SK-N-SH (cell line): ENCODE measurements at places on chromosomes 2 and 18. TPM values are rescaled to one million over a fixed set of nuclear protein-coding genes. Genes with fewer than 3 reads are reported as not detected.

GRCh38 chr2:236217926-236218325, 46.3 kb downstream of the ASB18 start:
- H3K36me3 ChIP-seq, result no peaks in the 10 kb centered on the region
- no peak overlapping the region for H3K27ac ChIP-seq
- H3K4me1 ChIP-seq, result no peaks in the 10 kb centered on the region
- H3K27me3 ChIP-seq, result no peaks in the 10 kb centered on the region

GRCh38 chr2:120224735-120225548, 1.7 kb upstream of the TMEM185B start:
- H3K36me3 ChIP-seq, result peaks cover 5% of the 10 kb centered on the region; the same call in 1 of the 2 replicates
- H3K27me3 ChIP-seq, result no peaks in the 10 kb centered on the region
- no peak overlapping the region for H3K27ac ChIP-seq
- DNase-seq, result no peak
- no peak overlapping the region for H3K4me3 ChIP-seq

- no peaks in the 10 kb centered on the region for H3K27me3 ChIP-seq
- H3K4me3 ChIP-seq, result no peak overlapping the region
Measured at GRCh38 chr18:67285583-67285982, 230.9 kb downstream of the DSEL start.

- no peak overlapping the region for H3K4me3 ChIP-seq
- no peak for DNase-seq
- no peaks in the 10 kb centered on the region for H3K4me1 ChIP-seq
- peaks cover 41% of the 10 kb centered on the region; the same call in 1 of the 2 replicates for H3K27me3 ChIP-seq
- no peaks in the 10 kb centered on the region for H3K36me3 ChIP-seq
- no peak overlapping the region for H3K27ac ChIP-seq
Measured at GRCh38 chr2:112927745-112928144, 16.8 kb downstream of the IL37 start.

DNA sequence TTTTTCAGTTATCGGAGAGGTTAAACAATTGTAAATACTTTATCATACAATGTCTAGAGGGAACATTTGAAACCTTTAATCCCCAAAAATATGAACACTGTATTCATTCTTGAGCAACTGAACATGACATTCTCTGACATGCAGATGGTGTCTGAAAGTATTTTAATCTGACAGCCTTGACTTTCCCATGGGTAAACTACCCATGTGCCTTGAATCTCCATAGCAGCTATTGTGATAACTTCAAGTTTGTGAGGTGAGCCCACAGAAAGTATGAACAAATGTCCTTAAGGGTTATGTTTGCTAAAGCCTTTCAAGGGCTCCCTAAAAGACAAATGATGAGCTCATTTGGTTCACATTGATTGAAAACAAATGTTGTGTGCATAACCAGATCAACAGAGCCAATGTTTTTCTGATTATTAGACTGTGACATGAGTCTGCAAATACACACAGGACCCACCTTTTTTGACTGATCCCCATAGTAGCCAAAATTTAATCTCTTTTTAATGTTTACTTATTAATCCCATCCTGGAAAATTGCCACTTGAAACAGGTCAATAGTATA, 1326.0 kb downstream of the LRP1B start:
- H3K4me1 ChIP-seq, result no peaks in the 10 kb centered on the region; the same call in none of the 2 replicates
- peak; percentile 7 for DNase-seq
- H3K36me3 ChIP-seq, result no peaks in the 10 kb centered on the region
- H3K27ac ChIP-seq, result no peak overlapping the region
- no peaks in the 10 kb centered on the region for H3K27me3 ChIP-seq

LAMA3 gene
- polyA plus RNA-seq, result 3.5 and 3.8 TPM in 2 replicates
